ENCODE measurements at places on chromosomes 2 and 18. TPM values are rescaled to one million over a fixed set of nuclear protein-coding genes. Genes with fewer than 3 reads are reported as not detected.

CLEC4F gene
- not detected for total RNA-seq

SIGLEC15 gene
- not detected for total RNA-seq

SLC38A11 gene
- total RNA-seq, result not detected

IL1B gene
- 1.3 TPM for total RNA-seq

VRK2 gene
- total RNA-seq, result 15.5 TPM

SERPINB10 gene
- not detected for total RNA-seq

DQX1 gene
- 0.44 TPM for total RNA-seq

WNT10A gene
- total RNA-seq, result 12.4 TPM

FAM124B gene
- 0.15 TPM for total RNA-seq

ALKAL2 gene
- total RNA-seq, result not detected

IMMT gene
- 77.2 TPM for total RNA-seq

TRABD2A gene
- 83.3 TPM for total RNA-seq

UGT1A5 gene
- not detected for total RNA-seq

CCBE1 gene
- not detected for total RNA-seq

NYAP2 gene
- not detected for total RNA-seq

HOXD10 gene
- total RNA-seq, result not detected

WDPCP gene
- 10.5 TPM for total RNA-seq

IL36B gene
- not detected for total RNA-seq

APCDD1 gene
- total RNA-seq, result not detected

LRRTM1 gene
- not detected for total RNA-seq

PMS1 gene
- 35.1 TPM for total RNA-seq

PID1 gene
- 0.47 TPM for total RNA-seq

DNAH7 gene
- not detected for total RNA-seq

DCDC2C gene
- total RNA-seq, result not detected

RNF25 gene
- total RNA-seq, result 32.9 TPM

OSBPL6 gene
- total RNA-seq, result 0.23 TPM

CNDP1 gene
- not detected for total RNA-seq

IRS1 gene
- 2.2 TPM for total RNA-seq

CNTNAP5 gene
- not detected for total RNA-seq

FNDC4 gene
- not detected for total RNA-seq

AQP12B gene
- total RNA-seq, result not detected

CD8B2 gene
- not detected for total RNA-seq

IL18RAP gene
- total RNA-seq, result 6.5 TPM

FOXD4L1 gene
- 0.42 TPM for total RNA-seq

FBXO36 gene
- total RNA-seq, result 0.55 TPM

RBKS gene
- total RNA-seq, result 1.7 TPM

DSG2 gene
- not detected for total RNA-seq

SGO2 gene
- 4.8 TPM for total RNA-seq

SULT1C2 gene
- 0.23 TPM for total RNA-seq

RRM2 gene
- 0.42 TPM for total RNA-seq

GPR17 gene
- total RNA-seq, result not detected

CD226 gene
- 95.7 TPM for total RNA-seq

SERPINB5 gene
- total RNA-seq, result not detected

SERPINB4 gene
- total RNA-seq, result not detected

HRH4 gene
- 1.1 TPM for total RNA-seq

IL1R2 gene
- total RNA-seq, result not detected

VAMP8 gene
- 107 TPM for total RNA-seq

CABLES1 gene
- total RNA-seq, result 0.15 TPM

MYOM1 gene
- total RNA-seq, result 3.5 TPM

ATG4B gene
- total RNA-seq, result 96.9 TPM

SEPTIN10 gene
- total RNA-seq, result 5.1 TPM

MAB21L4 gene
- total RNA-seq, result not detected

Measured in CD4-positive, alpha-beta memory T cell (primary cell).